ENCODE measurements at places on chromosomes 1 and 21.
A peak's percentile ranks its signal among the peaks of the same experiment; 100 is the strongest.

- no peak for DNase-seq
These were observed 16.6 kb upstream of the AJAP1 start for GRCh38 chr1:4637616-4638344.

GRCh38 chr1:227416156-227416830 is 98.0 kb upstream of the CDC42BPA start:
- DNase-seq: no peak

DNA sequence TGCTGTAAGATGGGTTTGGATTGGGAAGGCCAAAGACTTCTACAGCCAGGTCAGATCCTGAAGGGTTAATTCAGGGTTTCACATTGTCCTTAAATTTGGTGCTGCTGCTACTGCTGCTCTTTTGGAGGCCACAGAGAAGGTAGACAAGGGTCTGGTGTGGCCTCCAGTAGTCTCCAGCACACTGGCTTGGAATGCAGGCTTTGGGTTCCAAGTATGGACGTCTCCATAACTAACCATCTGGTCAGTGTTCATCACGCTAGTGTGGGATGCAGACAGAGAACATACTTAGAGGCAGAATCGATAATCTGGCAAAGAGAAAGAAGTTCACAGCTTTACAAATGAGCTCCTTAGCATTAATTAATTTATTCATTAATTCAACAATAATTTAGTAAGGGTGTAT is 154.1 kb downstream of the ZBTB18 start:
- DNase-seq: no peak

- no peak for DNase-seq
These were observed 1.7 kb downstream of the TOR3A start for GRCh38 chr1:179083533-179083932.

DNA sequence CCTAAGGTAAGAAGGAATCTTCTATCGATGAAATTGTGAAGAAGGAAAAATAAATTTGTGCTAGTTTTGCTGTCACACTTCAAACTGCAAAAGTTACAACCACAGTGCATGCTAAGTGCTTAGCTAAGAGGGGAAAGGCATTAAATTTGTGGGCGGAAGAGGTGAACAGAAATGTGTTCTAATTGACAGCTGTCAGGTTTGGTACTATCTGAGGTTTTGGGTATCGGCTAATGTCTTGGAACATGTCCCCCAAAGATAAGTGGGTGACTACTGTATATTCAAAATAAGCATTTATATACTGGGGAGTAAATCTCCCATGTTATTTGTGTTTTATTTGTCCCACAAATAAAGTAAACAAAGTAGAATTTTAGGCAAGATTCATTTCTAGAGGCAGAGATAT is 8.0 kb downstream of the CR1 start:
- no peak for DNase-seq

DNA sequence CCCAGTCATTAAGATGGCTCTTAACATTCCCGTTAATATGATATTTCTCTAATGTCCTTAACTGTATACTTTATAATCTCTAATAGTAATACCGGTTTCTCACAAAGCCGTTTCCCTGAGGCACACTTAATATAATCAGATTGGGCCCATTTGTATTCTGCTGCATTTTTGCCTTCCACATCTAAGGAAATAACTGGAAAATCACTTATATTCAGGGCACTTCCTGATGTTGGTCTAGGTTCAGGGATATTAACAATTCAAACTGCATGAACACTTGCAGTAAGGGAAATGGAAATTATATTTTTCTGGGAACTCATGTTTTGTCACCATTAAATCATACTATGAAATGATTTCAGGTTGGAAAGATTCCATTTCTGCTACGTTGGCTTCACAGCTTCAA is 119.8 kb downstream of the TPR start:
- no peak for DNase-seq

GRCh38 chr1:94599095-94599813 is 57.7 kb upstream of the F3 start:
- DNase-seq: peak; percentile 7

DNA sequence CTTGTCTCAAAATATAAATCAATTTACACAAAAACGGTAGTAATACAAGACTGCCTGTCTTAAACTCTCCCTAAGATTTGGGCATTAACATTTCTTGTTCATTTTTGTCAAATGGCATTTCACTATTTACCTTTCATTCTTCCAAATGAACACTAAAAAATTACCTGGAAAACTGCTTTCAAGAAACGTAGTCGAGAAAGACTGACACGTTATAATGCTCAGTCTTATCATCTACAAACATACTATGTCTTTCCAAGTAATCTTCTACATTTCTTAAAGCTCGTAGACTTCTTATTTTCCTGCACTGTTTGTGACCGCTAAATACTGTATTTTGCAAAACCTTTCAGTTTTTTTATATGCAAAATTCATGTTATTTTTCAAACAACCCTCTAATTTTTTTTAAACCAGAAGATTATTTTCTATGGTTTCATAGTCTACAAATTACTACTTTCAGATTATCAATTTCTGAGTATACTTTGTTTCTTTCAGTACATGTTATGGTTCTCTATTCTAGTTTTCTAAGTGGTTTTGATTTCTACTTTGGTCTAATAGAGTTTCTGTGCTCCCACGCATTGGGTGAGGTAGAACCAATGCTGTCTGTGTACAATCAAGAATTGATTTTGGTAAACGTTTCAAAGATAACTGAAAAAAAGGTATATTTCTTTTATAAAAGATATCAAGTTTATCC is 336.4 kb downstream of the SMYD3 start:
- DNase-seq: no peak

DNA sequence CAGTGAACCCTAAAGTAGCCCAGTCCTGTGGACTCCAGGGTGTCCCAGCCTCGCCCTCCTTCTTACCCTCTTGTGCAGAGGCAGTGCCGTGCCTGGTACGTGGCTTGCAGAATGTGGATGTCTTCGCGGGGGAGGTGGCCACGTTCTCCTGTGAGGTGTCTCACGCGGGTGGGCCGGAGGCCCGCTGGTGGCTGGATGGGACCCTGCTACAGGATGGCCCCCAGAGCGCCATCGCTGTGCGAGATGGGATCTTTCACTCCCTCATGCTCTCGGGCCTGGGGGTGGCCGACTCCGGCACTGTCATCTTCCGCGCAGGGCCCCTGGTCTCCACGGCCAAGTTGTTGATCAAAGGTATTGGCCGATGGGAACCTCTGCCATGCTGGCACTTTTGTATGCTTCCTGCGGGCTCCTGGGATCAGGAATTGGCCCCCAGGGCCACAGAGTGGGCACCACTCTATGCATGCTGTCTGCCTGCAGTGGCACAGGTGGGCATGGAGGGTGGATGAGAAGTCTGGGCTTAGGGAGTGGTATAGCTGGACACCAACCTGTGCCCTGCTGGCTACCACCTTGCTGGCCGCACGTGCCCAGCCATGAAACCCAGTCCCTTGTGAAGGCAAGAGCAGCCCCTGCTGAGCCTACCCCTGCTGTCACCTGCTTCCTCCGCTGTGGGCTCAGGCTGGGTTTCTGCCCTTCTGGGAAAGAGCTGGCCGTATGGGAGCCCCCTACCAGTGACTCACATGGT is 92.9 kb downstream of the TRIM11 start:
- DNase-seq: no peak

DNA sequence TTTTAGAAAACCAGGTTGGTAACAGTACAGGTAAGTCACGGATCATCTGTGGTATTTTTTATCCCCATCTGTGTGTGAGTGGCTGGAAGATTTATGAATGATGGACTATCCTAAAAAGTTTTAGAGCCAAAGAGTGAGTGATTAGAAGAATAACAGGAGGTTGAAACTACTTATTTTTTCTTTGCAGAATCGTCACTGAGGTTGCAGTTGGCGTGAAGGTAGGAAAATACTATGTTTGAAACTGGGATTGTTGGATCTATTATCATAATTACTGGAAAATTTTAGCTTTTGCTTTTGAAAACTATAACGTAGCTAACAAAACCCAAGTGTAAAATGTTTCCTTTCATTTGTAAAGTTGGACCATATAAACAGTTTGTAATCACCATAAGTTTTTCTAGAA is 1.8 kb downstream of the PTBP2 start:
- no peak for DNase-seq

DNA sequence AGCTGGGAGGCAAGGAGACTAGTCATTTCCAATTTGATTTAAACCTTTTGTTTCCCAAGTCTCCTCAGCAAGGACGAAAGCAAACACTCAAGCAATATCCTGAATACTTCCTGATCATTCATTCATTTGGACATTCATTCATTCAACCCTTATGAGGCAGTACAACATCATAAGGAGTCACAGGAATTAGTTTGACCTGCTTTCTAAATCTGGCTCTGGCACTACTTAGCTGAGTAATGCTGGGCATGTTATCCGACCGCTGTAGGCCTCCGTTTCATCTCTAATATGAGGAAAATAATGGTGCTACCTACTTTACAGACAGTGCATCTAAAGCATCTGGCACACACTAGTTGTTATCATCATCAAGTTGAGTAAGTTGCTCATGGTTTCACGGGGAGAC is 11.7 kb downstream of the FAM78B start:
- DNase-seq: no peak

GRCh38 chr1:99115231-99115630 is 110.6 kb upstream of the PLPPR5 start:
- no peak for DNase-seq
